ENCODE measurements at places on chromosomes 13 and 19.
A peak's percentile ranks its signal among the peaks of the same experiment; 100 is the strongest.

GRCh38 chr13:66322193-66322740 lies 907.9 kb downstream of the PCDH9 start:
- DNase-seq, result no peak

DNA sequence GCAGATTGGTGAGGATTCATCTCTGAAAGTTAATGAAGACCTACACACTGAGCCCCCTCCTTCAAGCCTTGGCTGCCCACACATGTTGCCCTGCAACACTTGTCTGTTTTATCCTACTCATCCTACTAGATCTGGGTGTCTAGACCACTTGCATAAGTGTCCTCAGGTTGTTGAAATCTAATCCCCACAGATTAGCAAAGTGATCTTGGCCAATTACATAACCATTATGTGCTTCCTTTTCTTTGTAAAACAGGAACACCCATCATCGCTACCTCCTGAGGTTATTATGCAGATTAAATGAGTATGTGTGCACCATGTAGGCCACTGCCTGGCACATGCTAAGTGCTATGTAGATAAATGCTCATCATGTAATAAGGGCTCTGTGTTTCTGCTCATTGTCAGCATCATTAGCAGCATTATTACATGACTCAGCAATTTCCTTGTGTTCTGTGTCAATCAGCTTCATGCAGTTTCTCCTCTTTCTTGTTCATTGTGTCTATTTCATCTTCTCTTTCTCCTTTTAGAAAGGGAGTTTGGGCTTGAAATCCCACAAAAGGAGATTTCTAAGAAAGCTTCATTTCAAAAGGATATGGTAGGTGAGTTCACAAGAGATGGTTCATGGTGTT lies 15.1 kb downstream of the ZNF175 start:
- no peak for DNase-seq

- DNase-seq, result peak; percentile 43
These were observed 959 bp downstream of the PDS5B start for GRCh38 chr13:32587011-32587810.

DNA sequence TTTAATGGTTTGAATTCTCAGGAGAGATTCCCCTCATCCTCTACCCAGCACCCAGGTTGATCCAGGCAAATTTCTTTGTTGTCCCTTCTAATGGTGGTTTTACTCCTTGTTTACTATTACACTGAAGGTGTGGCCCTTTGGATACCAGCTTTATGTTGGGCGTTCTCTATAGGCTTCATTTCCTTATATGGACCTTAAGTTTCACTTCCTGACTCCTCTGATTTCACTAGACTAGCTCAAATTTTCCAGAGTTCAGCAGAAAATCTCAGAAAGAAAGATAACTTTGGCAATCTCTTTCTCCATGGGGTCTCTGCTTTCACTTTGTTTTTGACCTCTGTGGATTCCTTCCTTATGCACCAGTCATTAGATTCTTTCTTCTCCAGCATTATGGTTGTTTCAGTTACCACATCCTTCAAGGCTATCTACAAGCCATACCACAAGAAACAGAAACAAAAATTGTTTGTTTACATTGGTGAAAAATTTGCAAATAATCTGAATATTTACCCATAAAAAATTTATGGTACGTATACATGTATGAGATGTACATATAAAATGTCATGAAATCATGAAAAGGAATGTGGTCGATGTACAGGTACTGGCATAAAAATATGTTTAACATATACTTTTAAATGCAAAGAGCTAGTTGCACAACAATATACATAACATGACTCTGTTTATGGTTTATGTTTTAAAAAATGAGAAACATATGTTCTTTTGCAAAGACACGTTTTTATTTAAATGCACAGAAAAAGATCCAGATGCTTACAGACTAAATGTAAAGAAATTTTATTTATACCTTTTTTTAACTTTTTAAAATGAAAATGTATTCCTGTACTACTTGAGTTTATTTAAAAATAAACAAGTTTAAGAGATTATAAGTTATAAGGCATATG lies 212.6 kb downstream of the LACC1 start:
- no peak for DNase-seq

GRCh38 chr19:2750808-2751437 lies 11.1 kb upstream of the SLC39A3 start:
- DNase-seq, result no peak

DNA sequence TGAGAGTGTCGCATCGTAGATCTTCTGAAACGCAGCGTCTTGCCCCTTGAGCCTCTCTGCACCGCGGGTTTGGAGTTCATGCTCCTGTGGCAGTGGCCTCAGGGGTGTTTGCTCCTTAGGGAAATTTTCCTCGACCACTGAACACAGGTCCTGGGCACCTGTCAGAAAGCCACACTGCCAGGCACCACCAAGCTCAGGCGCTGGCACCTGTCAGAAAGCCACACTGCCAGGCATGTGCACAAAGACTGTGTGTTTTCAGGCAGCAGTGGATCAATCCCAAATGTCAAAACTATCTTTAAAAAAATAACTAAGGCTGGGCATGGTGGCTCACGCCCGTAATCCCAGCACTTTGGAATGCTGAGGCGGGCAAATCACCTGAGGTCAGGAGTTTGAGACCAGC lies 87.1 kb downstream of the ATP11A start:
- DNase-seq, result no peak

DNA sequence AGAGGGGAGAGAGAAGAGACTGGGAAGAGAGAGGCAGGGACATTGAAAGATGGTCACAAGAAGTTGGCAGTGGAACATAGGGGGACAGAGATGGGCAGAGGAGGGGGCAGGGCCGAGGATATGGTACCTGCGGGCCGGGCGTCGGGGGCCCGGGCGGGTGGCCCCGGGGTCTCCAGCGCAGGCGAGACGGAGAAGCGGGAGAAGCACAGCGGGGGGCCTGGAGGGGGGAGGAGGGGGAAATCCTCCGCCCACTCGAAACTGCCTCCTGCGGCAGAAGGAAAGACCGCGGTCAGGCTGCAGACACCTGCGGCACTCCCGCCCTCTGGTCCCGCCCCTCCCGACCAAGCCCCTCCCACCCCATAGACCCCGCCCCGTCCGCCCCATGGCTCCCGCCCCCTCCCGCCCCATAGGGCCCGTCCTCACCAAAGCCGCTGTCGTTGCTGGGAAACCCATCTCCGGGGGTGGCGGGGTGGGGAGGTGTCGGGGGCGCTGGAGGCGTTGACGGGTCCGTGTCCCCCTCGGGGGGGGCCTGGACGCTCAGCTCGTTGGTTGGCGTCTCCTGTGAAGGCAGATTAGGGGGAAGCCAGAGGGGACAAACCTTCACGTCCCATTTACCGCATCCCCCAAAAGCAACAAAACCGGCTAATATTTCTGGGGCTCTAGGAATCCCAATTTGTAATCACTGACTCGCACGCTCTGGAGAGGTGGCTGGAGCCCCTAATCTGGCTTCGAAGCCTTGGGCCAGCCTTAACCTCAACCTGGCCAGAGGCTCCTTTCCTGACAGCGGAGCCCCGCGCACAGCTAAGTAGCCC lies 20.4 kb downstream of the LMTK3 start:
- peak; percentile 32 for DNase-seq

DNA sequence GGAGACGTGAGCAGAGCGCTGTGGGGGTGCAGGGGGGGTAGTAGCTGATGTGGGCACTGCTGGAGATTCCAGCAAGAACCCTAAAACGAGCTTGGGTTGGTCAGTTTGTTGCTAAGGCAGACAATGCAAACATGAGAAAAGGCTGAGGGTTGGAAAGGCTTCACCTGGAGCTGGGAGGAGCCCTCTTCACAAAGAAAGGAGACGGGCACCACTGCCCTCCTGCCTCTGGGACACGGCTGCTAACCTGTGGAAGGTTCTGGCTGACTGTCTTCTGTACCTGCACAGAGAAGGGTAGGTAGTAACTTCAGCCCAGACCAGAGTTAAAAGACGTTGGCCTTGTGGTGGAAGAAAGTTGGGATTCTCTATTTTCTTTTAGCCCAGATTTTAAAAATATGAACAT lies 108.7 kb downstream of the SUCLA2 start:
- no peak for DNase-seq

GRCh38 chr13:101332583-101332982 lies 83.7 kb downstream of the NALCN start:
- no peak for DNase-seq

- DNase-seq, result no peak
These were observed 127.1 kb downstream of the GGACT start for GRCh38 chr13:100461309-100462030.

GRCh38 chr19:29813642-29814041 lies 1.9 kb downstream of the CCNE1 start:
- DNase-seq, result no peak

DNA sequence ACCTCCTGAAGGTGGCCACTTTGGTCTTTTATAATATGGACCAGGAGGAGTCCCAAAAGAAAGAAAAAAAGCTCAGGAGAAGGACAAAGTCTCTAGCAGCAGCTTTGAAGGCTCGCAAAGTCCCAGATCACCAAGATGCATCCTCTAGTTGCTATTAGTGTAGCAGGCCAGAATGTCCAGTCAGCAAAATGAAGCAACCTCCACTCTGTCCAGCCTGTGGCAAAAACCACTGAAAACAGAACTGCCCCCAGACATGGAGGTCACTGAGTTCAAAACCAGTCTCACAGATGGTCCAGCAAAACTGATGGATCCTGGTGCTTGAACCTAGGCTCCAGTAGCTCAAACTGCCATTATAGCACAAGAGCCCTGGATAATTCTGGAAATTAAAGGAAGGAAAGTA lies 10.4 kb downstream of the LILRB4 start:
- DNase-seq, result no peak

DNA sequence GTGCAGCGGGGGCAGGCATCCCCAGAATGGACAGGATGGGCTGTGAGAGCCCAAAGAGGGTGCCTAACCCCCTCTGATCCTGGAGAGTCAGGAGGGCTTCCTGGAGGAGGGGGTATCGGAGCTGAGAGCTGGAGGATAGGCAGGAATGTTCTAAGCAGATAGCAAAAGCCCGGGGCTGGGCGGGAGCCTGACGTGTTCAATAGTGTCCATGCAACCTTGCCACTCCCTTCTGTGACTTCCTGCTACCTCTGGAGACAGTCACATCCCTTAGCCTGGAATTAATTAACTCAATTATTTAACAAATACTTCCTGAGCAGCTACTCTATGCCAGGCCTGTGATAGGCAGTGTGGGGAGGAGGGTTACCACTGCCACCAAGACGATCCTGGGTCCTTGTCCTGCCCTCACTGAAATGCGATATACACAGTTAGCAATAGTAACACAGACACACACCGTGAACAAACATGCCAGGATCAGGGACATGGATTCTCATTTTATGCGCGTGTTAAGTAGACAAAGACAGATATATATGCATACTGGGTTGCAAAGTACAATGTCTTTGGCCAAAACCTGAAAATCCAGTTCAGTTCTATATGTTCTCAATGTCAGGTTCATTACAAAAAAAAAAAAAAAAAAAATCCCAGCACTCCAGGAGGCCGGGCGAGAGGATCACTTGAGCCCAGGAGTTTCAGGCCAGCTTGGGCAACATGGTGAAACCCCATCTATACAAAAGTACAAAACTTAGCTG lies 10.7 kb downstream of the AP2S1 start:
- no peak for DNase-seq

GRCh38 chr13:50693727-50694126 lies 149.8 kb downstream of the DLEU7 start:
- DNase-seq, result no peak

DNA sequence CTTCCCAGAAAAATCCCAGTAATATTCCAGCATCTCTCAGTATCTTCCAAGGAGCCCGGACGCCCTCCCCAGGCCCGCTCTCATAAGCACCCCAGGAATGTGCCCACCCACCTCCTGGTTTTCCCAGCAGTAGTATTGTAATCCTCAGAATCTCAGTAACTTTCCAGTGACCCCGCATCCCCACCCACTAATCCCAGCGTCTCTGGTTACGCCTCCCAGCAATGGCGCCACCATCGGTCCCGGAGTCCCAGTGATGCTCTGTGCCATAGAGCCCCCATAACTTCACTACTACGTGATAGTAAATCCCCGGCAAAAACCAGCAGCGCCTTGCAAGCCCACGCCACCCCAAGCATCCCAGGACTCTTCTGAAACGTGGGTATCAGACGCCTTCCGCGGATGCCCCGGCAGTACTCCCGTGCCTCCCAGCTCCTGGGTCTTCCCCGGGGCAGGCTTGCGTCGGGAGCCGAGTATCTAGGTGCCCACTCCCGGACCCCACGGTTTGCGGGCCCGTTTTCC lies 928 bp upstream of the PNPLA6 start:
- no peak for DNase-seq

DNA sequence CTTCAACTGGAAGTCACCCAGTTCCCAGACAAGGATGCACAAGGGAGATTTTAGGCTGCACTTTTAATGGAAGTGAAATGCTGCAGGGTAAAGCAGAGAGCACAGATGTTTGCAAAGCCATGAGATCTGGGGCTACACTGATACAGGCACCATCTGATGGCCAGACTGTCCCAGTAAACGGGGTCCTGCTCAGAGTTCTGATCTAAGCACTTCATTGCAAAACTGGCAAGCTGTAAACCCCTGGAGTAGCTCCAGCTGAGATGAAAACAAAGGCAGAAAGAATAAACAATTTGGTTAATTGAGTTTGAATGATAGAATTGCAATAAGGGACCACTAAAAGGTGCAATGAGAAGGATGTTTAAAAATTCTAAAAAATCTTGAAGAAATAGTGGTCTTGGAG lies 197.1 kb downstream of the OXGR1 start:
- no peak for DNase-seq

GRCh38 chr13:44380404-44381165 lies 7.0 kb downstream of the SERP2 start:
- no peak for DNase-seq

DNA sequence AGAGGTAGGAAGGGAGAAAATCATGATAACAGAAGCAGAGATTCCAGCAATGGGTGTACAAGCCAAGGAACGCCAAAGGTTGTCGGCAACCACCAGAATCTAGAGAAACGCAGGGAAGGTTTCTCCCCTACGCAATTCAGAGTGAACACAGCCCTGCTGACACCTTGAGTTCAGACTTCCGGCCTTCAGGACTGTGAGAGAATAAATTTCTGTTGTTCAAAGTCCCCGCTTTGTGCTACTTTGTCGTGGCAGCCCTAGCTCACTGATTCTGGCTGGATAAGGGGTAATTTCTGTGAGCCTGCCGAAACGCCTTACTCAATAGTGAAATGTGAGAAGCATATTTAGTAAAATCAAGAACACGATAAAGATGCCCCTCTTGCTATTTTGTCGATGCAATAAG lies 5.3 kb upstream of the CLEC4G start:
- no peak for DNase-seq

DNA sequence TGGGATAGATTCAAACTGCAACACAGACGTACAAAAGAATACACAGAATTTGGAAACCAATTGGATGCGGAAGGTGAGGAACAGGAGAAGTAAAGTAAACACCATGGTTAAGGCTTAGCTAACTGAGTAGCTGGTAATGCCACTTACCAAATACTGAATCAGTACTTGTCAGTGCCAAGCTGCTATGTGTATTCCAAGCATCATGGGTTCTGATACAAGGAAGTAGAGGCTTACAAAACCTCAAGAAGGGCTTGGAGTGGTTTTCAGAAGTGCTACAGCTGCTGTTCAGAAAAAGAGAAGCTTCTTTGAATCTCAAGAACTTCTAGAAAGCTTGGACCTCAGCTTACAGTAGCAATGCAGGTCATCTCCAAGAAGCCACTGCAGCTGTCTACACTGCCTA lies 35.9 kb upstream of the DCT start:
- no peak for DNase-seq

Measured in activated naive CD4-positive, alpha-beta T cell treated with anti-CD3 and anti-CD28 coated beads, Interleukin-2, amount 50 U/mL, for 72 hours (primary cell).